Activated CD4-positive, alpha-beta T cell treated with anti-CD3 and anti-CD28 coated beads, Interleukin-2, amount 50 U/mL, for 4 hours (primary cell): ENCODE measurements at places on chromosomes 12 and 14.

- DNase-seq: no peak
Observed at GRCh38 chr12:98351089-98351488, 164.3 kb upstream of the TMPO start.

DNA sequence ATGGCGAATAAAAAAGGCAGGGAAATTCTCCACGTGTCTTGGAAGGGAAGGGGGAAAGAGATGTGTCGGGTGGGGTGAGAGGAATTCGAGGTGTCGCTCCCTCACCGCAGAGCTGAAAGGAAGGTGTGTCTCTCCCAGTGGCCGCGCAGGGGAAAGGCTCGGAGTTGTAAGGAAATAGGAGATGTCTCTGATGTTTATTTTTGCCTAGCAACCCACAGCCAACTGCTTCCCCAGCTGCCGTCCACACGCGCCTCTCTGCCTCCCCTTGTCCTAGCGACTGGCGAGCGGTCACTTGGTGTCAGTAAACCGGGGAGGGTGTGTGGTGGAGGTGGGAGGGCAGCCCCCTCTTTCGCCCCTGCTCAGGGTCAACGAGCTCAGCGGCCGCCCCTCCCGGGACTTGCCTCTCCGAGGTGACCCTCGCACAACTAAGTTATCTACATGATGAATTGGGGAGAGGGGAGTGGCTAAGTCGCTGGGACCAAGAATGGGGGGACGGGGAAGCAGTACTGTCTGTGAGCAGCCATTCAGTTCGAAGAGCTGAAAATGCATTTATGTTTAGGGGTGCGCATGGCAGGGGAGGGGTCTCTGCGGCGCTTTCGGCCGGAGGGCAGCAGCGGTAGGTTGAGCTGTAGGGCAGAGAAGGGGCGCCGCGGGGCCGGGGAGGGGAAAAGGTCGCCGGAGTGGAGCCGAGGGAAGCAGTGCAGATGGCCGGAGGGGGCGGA, 585 bp upstream of the DYRK2 start:
- no peak for DNase-seq

GRCh38 chr12:102197789-102198188, at the start of gene PMCH:
PMCH (minus strand) TSS chr12:102197833; CDS start chr12:102197770, 63 bp downstream.
- no peak for DNase-seq

GRCh38 chr14:26597071-26597588, 703 bp downstream of the NOVA1 start:
- no peak for DNase-seq

GRCh38 chr14:91706996-91707395, 24.9 kb downstream of the CATSPERB start:
- DNase-seq: no peak

DNA sequence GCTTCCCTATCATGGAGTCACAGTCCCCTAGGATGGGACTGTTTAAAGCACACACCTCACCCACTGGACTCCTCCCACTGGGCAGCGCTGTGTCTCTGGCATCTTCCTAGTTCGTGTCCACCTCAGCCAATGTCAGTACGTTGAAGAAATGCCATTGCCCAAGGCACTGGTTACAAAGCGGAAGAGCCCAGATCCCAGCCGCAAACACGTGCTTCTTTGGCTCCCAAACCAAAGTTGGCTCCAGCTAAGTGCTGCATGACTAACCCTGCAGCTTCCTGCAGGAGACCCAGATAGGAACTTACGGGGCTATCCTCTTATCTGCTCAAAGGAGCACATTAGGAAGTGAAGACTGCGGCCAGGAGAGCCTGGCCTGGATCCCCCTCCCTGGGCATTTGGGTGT, 9.3 kb downstream of the SYNE3 start:
- no peak for DNase-seq

DNA sequence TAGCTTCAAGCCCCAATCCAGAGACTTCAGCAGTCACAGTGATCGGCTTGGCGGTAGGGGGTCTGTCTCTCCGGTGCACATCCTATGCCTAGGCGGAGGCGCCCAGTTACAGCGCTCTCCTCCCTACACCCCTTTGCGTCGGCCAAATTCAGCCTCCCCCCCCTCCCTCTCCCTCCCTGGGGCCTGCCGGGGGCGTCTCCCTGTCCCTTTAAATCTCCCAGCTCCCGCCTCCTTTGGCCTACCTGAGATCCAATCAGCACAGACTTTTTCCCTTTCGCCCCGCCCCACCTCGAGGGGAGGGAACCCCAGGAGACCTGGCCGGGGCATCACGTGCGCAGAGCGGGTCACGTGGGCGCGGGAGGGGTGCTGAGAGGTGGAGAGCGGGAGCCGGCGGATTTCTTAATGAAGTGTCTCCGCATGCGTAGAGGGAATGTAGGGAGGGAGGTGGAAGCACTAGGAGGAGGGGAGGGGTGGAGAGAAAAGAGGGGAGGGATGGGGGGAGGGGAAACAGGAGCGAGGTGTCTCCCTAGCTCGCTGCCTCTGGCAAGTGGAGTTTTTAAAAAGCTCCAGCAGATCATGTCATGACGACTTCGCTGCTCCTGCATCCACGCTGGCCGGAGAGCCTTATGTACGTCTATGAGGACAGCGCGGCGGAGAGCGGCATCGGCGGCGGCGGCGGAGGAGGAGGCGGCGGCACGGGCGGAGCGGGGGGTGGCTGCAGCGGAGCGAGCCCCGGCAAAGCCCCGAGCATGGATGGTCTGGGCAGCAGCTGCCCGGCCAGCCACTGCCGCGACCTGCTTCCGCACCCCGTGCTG, at the start of gene HOXC13:
HOXC13 (plus strand) TSS at position 506 of the 815 bp plus-strand sequence; CDS start at position 582, 76 bp downstream.
- no peak for DNase-seq

DNA sequence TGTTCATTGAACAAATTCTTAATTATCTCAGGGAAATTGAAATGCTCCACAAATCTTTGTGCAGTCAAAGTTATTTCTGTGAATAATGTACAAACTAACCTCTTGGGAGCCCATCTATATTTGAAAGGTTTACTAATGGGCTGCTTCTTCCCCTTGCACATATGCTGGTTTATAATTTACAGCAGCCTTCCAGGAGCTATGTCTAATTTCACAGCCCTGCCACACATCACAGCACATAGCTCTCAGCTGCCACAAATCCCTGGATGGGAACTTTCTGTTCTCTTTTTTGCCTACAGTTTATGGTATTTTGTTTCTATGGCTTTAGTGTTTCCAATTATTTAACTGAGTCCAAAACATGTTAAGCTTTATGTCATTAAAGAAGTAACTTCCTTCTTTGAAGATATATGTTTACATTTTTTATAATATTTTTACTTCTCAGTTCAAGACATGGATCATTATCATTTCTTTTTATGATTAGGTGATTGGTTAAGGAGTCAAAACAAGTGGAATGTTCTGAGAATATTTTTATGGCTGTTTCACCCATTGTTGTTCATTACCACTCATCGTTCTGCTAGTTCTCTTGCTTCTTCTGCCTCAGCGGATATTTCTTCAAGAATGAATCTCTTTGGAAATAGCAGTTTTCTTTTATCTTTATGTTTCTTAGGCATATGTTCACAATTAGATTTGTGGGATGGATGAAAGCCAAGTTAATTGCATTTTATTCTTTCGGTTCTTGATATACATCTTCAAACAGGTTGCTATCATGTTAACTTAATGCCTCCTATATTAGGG, 475.6 kb upstream of the MIS18BP1 start:
- DNase-seq: no peak

GRCh38 chr12:113246478-113247122, 25.3 kb downstream of the TPCN1 start:
- no peak for DNase-seq

- DNase-seq: no peak
Observed at GRCh38 chr12:29751676-29752075, 32.1 kb downstream of the TMTC1 start.

DNA sequence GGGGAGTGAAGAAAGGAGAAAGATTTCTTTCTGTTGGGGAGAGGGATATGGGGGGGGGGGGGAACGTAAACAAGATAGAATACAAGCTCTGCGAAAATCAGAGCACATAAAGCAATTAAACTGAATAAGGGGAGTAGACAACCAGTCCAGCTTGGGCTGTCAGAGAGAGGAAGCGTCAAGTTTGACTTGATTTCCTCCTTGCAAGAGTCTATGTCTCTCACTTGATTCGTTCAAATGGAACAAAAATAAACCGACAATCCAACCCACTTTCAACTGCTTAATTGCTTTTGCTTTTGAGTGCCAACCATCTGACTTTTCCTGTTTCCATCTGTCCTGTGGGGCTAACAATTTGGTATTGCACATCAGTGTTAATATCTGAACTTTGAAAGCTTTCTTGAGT, 942 bp downstream of the SYT1 start:
- DNase-seq: no peak

DNA sequence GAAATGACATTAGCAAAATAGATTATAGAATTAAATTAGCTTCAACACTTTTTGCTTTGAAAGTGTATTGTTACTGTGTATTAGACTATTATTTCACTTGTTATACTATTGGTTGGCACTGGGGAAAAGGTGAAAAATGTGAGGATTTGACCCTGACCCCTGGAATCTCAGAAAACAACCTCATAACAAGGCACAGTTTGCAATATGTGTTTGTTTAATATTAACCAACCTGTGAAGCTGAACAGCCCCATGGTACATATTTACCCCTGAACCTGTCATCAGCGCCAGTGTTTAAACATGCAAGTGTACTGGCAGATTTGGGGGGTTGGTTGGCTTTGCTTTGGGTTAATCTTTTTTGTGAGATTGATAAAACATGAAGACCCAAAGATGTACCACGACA, 11.7 kb downstream of the SLC38A4 start:
- DNase-seq: no peak

- no peak for DNase-seq
Observed at GRCh38 chr14:35847636-35848035, 21.5 kb downstream of the BRMS1L start.

DNA sequence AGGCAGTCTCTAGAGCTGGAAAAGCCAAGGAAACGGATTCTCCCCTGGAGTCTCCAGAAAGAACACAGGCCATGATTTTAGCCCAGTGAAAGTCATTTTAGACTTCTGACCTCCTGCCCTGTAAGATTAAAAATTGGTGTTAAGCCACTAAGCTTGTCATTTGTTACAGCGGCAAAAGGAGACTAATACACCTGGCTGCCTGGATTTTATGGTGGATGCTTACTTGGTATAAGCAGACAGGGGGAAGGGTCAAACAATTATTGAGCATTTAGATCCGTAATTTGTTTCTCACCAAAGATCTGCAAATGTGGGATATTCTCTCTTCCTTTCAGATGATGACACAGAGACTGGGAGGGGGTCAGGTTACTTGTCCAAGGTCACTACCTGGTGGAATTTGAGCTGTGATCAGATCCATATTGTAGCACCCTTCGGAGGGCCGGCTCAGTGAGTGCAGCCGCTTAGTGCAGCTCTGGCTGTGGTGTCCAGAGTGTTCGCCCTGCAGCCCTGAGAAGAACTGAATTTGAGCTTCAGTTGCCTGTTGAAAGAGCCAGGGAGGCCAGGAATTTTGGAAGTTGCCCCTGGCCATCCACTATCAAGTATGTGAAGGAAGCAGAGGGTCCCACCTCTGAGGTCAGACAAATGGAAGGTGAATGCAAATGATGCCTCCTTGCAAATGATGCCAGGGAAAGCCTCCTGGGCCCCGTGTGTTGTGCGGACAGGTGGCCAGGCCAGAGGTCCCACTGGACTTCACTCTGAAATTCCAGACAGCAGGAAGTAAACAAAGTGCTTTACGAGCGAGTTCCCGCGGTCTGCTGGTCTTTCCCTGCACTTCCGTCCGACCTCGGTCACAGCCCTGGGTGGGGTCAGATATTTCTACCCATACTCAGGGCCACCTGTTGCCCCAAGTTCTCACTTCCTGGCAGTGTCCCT, 15.1 kb downstream of the GLRX5 start:
- DNase-seq: no peak

GRCh38 chr14:33363682-33364081, 425.0 kb downstream of the NPAS3 start:
- DNase-seq: no peak

DNA sequence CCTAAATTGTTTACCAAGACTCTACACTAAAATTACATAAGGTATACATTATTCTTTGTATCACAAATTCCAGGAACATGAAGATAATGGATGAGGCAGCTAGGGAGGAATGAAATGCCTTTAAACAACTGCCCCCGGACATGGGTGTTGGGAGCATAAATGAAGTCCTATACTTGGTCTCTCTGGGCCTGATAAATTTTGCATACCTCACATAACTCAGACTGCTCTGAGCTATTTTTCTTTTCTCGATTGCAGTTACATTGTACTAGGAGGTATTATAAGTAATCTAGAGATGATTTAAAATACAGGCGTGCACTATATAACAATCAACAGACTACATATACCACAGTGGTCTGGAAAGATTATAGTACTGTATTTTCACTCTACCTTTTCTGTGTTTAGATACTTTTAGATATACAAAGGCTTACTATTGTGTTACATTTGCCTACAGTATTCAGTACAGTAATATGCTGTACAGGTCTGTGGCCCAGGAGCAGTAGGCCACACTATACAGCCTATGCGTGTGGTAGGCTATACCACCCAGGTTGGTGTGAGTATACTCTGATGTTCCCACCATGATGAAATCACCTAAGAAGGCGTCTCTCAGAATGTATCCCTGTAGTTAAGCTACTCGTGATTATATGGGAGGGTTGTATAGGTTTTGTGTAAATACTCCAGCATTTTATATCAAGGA, 14.3 kb downstream of the FNTB start:
- DNase-seq: no peak

DNA sequence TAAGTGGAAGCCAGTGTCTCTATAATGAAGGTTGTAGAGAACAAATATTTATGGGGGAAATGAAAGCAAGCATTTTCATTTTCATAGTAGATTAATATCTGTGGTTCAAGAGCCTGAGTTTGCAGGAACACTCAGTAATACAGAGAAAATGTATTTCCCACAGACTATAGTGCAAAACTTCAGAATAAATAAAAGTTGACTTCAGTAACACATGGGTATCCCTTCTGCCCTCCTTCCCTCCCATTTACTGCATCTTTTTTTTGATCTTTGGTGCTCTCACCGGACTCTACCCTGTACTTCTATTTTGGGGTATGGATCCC, 75.3 kb upstream of the AMN1 start:
- DNase-seq: no peak

- no peak for DNase-seq
Observed at GRCh38 chr14:86012461-86012860, 482.5 kb downstream of the FLRT2 start.

- DNase-seq: no peak
Observed at GRCh38 chr12:113059071-113059595, 2.6 kb downstream of the DTX1 start.

DNA sequence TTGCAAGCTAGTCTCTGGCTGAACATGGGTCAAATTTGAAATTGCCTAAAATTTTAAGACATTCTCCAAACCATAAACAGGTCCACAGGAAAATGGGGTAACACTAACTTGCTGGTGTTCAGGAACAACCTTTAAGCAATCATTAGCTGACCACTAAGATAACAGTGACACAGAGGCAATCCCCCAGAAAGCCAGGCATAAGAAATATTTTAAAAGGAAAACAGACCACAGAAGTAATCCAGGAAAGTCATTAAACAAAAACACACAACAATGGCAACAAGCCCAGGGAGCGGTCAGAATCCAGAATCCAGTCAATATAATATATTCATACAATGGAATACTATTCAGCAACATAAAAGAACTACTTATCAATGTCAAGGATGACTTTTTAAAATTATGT, 59.1 kb downstream of the LRP6 start:
- DNase-seq: no peak

GRCh38 chr12:69660164-69660863, 38.8 kb downstream of the BEST3 start:
- no peak for DNase-seq

- DNase-seq: peak; percentile 16
Observed at GRCh38 chr12:47636908-47637780, 68.7 kb downstream of the RPAP3 start.

- no peak for DNase-seq
Observed at GRCh38 chr12:24772813-24773212, 176.1 kb downstream of the BCAT1 start.

GRCh38 chr12:53974084-53975063, at the start of gene HOTAIR:
HOTAIR (minus strand) TSS chr12:53974954.
- no peak for DNase-seq
